ENCODE measurements at places on chromosomes 3 and 15. TPM values are rescaled to one million over a fixed set of nuclear protein-coding genes. Genes with fewer than 3 reads are reported as not detected.
A peak's percentile ranks its signal among the peaks of the same experiment; 100 is the strongest.

DNA sequence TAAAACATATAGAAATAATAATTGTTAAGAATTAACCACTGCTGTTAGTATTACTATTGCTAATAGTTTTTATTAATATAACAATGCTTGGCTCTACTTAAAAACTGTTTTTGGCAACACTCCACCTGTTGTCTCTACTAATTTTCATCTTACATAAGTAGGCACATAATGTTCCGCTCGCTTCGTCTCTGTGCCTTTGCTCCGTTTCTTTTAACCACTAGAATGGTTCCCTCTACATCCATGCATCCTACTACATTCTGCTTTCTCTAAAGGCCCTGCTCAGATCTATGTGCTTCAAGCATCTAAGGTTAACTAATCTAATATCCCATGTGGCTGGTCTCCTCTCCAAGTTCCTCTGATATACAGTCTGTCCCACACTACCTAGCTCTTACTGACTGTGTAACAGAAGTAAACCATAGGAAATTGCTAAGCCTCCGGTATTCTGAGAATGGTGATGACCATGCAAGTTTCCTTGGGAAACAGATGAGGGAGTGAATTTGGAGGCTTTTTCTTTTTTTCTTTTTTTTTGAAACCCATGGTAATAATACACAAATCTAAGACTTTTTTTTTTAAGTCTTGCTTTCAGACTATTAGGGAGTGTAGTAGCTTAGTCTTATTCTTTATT lies 138.3 kb downstream of the P3H2 start:
- no peak for DNase-seq

DNA sequence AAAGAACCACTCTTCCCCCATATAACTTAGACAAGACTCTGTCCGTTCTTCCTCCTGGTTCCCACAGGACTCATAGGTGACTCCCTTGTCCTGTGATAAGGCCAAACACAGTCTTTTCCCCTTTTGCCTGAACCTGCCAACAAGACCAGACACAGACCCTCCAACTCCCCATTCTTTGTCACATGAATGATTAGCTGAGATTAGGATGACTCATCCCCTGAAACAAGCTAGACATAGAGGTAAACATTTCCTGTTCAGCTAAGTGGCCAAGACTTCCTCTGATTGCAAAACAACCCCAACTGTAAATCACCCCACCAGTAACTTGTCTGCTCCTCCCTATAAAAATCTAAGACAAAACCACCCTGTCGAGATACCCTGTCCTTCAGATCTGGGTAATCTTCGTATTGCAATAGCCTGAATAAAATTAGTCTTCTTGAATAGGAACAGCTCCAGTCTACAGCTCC lies 11.4 kb upstream of the HTR3E start:
- no peak for DNase-seq

- no peak for DNase-seq
Measured at GRCh38 chr15:68449389-68449788, 17.4 kb upstream of the ITGA11 start.

GRCh38 chr3:76308541-76308940 lies 523.2 kb upstream of the ZNF717 start:
- DNase-seq, result no peak

DNA sequence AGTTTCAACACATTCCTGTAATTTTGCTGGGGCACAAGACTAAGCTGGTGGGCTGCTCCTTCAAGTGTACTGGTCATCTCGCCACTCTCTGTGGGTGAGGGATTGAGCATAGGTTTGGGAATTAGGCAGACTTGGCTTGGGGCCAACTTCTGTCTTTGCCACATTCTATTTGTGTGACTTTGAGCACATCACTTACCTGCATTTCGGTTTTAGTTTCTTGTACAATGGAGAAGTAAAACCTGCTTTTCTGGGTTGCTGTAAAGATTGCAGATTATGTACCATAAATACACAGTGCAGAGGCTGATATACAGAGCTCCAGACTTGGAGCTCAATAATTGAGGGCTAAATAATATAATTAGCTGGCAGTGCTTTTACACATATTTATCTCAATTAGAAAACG lies 162.1 kb downstream of the C3orf38 start:
- no peak for DNase-seq

DNA sequence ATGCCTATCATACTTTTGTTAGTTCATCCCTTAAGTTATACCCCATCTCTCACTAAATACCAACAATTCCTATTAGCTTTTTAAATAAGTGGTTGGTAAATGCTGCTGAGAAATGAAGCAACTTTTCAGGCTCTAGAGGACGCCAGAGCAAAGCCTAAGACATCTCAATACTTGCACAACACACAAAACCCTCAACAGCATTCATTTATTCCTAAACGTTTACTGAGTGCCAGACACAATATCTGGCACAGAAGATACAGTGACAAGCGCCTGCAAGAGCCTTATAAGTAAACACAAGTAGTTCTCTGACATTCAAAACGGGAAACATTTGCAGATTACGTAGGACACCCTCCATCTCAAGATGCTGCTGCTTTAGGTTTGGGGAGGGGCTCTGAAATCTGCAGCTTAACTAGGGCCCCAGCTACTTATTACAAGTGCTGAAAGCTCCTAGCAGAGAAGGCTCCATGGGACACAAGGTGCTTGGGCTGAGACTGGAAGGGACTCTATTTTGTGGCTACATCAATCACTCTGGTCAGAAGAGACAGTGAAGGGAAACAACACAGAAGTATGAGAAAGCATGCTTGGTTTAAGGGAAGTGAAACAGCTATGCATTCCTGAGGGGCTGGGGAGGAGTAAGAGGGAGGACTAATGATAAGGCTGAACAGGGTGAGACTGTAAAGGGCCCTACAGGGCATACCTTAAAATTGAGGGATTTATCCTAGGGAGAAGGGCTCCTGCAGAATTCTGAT lies 311.3 kb downstream of the PLCL2 start:
- no peak for DNase-seq

DNA sequence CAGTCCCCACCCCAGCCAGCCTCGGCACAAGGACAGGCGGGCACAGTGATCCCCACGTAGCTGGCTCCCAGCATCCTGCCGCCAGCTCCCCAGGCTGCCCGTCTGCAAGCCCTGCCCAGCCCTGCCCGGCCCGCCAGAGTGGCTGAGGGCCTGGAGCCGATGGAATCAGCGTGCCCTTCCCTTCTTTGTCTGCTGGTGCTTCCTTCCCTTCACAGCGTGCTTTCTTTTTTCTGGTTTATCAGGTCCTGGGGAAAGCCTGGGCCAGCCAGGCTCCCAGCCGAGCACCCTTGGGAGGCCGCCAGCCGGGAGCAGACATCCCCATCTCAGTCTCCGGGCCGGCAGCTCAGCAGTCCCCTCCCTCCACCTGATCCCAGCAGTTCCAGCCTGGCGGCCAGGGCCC lies 54.7 kb upstream of the SMAD6 start:
- no peak for DNase-seq

- DNase-seq, result no peak
Measured at GRCh38 chr3:141233457-141234161, 2.0 kb downstream of the PXYLP1 start.

DNA sequence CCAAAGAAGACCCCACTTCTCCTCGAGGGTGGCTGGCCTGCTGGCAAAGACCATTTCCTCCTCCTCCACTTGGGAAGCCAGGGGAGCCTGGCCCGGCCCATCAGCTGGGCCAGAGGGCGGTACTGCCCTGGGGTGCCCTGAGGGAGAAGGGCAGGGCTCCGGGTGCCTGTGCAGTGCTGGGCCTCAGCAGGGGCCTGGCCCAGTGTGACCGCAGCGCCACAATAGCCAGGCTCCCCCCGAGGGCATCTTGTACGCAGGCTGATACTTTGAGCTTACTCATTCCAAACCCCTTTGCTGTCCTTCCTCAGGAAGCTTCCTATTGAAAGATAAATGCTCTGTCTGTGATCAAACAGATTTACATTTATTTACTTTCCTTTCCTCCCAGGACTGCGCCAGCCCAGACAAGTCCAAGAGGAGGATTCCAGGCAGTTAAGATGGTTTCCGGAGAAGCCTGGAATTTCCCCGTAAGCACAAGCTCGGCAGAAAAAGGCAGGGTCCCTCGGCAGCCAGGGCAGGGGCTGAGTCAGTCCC lies 240.1 kb downstream of the XXYLT1 start:
- DNase-seq, result no peak

- DNase-seq, result peak; percentile 0
Measured at GRCh38 chr15:77029166-77030047, 34.5 kb downstream of the PSTPIP1 start.

- DNase-seq, result no peak
Measured at GRCh38 chr15:98195796-98196195, 235.3 kb downstream of the ARRDC4 start.

- no peak for DNase-seq
Measured at GRCh38 chr15:48451241-48451640, 120.0 kb downstream of the DUT start.

- no peak for DNase-seq
Measured at GRCh38 chr15:84760219-84760618, 11.8 kb downstream of the ZNF592 start.

GRCh38 chr15:31262901-31263671 lies 63.5 kb upstream of the KLF13 start:
- peak; percentile 22 for DNase-seq

DNA sequence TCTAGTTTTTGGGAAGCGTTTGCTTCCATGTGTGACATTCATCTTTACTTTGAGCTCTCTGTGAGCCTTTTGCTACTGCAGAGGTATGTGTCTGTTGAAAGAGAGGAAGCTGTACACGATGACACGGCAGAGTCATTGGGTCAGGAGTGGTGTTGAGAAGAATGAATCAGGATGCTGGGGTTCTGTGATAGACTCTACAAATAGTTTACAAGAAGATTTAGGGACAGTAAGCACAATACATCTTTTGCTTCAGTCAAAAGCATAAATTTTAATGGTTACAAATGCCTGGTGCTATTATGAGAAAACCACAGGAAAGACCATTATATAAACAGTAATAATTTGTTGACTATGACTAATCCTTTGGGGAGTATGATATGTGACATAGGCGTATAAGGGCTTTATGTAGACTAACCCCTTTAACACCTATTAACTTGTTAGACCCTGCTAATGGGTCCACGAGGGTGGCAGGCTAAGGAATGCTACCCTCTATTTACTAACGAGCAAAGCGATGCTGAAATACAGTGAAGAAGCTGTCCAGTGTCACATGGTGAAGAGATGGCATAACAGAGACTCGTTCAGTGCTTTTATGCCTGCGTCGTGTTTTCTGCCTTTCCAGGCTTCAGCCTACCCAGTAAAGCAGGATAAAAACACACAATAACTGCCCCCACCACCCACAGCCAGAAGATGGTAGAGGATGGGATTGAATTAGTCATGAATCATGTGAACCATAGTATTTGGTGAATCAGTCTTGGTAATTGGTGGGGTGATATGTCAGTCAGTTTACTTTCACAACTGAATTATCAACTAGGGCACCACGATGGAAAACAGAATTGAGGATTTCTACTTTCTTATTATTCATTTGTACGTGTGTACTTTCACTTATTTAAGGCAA lies 118.8 kb downstream of the LPP start:
- DNase-seq, result no peak

DNA sequence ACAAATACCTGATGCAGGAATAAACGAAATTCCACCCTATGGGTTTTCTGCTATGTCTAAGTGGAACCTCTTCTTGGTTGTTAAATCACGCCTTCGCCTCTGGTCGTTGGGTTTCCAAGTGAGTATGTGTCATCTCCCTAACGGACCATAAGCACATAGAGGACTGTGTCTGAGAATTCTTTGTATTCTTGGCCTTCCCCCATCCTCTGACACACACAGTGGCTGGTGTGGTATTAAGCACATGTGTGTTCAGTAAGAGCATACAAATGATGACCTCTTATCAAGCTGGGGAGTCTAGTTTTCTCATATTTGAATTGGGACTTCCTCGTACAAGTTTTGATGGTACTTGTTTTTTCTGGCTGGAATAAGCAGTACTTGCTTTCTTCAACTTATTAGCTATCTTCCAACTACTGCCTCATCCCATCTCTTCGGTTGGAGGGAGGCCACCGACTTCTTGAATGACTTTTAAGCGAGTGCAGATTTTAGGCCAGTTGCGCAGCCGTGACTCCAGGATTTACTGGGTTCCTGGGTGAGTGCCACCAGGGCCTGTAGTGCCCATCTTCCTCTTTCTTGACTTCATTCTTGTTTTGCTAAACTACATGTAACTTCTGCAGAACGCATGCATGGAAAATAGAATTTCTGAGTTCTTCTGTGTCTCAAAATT lies 240.2 kb downstream of the ADAMTS17 start:
- no peak for DNase-seq

- DNase-seq, result no peak
Measured at GRCh38 chr3:190533511-190534281, 19.8 kb downstream of the IL1RAP start.

DNA sequence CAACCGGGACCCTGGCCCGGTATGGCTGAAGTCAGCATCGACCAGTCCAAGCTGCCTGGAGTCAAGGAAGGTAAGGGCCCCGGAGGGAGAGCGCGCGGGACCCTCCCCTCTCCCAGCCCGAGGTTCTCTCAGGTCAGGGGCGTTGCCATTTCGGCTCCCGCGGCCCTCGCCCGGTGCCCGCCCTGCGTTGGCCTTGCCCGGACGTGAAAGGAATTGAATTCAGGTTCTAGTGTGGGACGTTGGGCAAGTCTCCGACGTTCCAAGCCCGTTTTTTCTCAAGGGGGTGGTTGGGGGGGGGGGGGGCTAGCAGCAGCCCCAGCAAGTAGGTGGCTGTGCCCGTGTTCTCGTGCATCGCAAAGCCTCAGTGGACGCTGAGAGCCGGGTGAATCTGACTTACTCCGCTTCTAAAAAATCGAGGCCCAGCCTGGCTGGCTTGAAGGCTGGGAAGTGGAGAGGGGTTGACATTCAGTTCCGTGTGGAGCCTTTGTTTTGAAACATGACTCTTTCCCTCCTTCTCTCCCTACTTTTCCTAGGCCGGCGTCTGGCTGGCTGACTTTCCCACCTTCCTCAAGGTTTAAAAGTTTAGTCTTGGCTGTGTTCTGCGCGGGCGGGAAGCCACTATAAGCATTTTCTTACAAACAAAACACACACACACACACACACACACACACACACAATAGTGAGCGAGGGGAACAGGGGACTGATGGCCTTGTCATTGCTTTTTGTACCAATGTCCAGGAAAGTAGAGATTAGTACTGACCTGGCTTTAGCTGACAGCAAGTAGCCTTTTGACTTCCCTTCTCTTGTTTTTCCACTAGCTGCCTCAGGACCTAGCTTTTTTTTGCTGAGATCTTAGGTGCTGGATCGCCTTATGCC lies at the start of gene UTS2B:
UTS2B (minus strand) TSS at position 873 of the 876 bp plus-strand sequence. CDS start 48,337 bp downstream, outside the sequence.
- peak; percentile 4 for DNase-seq

ZCWPW2 gene
- not detected for total RNA-seq

CPLX3 gene
- total RNA-seq, result 0.11 TPM

PLA2G4F gene
- not detected for total RNA-seq

GOLGA8K gene
- total RNA-seq, result 0.29 TPM

VWA5B2 gene
- not detected for total RNA-seq

PGBD4 gene
- total RNA-seq, result 2.7 TPM

DUOXA1 gene
- total RNA-seq, result not detected

MAGEL2 gene
- not detected for total RNA-seq

EIF1B gene
- 42.3 TPM for total RNA-seq

NEK10 gene
- 0.58 TPM for total RNA-seq
